ENCODE measurements at places on chromosomes 12 and 14.

DNA sequence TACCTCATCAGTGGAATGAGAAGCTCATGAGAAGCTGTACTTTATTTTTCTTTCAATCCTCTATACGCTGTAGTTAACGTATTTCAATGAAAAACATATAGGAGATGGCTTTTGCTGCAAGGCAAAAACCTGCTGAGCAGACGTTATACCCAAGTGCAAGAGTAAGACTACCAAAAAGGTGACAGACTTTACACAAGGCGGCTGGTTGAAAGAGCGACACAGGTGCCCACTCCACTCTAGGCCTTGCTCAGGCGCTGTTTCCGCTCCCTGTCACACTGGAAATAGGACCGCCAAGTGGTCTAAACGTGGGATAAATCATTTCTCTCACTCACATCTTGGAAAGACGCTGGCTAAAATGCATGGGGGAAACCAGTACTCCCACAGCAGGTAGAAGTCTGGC lies 54.5 kb downstream of the PPP2R5C start:
- no peak for DNase-seq

- no peak for DNase-seq
These were observed 2.7 kb downstream of the CGRRF1 start for GRCh38 chr14:54512393-54512792.

DNA sequence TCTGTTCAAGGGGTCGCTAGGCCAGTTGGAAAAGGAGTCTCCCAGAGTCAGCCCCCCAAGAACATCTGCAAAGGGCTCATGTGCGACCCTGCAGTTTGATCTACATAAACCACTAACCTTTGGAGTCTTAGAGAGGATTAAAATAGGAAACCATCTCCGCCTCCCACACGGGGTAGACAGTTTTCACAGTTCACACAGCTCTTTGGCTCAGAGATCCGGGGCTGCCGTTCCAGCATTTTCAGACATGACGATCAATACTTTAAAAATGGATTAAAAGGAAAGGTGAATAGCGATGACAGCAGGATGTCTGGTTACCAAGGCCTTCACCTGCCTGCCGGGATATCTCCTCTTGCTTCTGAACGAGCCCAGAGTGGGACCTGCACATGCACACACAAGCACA lies 59.8 kb upstream of the BCL11B start:
- no peak for DNase-seq

DNA sequence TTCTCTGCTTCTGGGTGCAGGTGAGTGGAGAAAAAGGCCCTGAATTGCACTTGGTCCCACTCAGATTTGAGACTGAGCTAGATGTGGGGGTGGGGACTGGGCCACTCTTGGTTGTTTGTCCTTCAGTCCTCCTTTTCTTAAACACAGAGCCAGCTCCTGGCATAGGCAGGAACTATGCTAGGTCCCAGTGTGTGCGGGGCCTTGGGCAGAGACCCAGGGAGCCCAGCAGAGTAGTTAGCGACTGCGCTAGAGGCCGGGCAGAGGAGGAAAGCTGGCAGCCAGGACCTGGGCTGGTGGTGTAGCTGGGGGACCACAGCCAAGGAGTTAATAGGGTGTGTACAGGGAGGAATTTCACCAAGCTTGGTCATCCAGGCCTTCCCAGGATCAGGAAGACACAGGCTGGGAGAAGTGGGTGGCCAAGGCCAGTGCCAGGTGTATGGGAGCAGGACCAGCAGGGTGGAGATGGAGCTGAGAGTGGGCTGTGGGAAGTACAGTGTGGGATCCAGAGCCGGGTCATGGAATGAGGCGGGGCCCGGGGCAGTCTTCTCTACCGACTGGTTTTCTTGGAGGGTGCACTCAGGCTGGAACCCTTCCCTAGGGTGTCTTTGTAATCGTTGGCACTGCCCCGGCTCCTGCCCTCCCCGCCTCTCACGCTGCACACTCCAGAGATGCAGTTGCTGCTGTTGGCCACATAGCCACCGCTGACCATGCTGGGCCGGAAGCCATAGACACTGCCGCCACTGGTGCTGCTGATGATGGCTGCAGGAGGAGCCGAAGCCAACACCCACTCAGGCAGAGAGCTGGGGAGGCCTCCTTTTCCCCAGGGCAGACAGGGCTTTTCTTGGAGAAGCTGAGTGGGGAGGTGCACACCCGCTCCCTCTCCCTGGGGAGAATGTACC lies 8.7 kb downstream of the KRT71 start:
- no peak for DNase-seq

GRCh38 chr12:89173096-89173495 lies 179.2 kb downstream of the DUSP6 start:
- no peak for DNase-seq

- no peak for DNase-seq
These were observed 77.7 kb upstream of the C14orf132 start for GRCh38 chr14:95961481-95961880.

GRCh38 chr14:24147761-24148428 lies 597 bp downstream of the RNF31 start:
- no peak for DNase-seq

DNA sequence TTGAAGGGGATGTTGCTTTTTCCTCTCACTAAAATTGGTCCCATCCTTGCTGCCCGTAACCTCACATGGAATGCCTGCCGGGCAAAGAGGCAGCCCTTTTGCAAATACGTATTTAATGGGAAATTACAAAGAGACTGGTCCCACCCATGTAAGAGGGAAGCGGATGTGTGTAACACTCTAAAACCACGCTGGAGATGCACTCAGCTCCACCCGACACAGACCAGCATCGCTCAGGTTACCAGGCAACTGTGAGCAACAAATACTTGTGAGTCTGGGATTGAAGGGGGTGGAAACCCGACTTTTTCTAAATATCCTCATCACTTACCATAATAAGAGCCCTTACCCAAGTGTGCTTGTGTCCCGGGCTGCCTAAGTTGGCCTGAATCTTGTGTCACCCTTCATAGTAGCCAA lies 47.7 kb downstream of the ELK3 start:
- peak; percentile 77 for DNase-seq

- DNase-seq: peak; percentile 7
These were observed 317.5 kb upstream of the OR4E1 start for GRCh38 chr14:21991130-21991529.

DNA sequence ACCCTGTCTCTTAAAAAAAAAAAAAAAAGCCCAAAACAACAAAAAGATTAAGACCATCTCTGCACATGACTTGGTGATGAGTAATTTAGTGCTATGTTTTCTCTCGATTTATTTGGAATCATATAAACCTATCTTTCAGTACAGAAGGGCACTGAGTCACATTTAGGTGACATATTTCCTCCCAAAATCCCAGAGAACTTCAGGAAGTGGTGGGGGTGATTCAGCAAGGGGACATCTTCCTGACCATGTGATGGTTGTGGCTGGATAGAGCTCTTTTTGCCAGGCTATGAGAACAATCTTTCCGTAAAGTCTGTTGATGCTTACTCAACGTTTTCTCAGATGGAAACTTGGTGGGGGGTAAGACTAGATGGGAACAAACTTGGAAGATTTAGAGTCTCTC lies 50.0 kb downstream of the PPFIBP1 start:
- no peak for DNase-seq

DNA sequence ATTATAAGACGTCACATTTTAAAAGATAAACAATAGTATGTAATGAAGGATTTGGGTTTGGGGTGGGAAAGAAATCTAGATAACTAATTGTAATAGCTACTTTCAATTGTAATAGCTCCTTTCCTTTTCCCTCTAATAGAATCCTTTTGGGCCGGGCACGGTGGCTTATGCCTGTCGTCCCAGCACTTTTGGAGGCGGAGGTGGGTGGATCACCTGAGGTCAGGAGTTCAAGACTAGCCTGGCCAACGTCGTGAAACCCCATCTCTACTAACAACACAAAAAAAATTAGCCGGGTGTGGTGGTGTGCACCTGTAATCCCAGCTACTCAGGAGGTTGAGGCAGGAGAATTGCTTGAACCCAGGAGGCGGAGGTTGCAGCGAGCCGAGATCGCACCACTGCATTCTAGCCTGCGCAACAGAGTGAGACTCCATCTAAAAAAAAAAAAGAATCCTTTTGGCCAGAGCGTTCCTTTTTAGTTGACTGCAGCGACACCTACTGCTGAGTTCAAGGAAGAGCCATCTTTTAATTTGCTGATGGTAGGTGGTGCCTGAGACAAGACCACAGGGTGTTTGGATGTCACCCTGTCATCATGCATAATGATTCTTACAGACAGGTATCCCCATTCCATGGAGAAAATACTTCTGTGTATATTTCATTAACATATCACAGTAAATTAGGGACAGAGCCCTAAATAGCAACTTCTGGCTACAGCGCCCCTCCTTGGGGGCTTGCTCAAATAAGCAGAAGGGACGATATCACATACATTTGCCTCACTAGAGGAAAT lies 79.5 kb downstream of the ARMH4 start:
- DNase-seq: peak; percentile 14

GRCh38 chr14:30210630-30211029 lies 283.0 kb upstream of the PRKD1 start:
- no peak for DNase-seq

DNA sequence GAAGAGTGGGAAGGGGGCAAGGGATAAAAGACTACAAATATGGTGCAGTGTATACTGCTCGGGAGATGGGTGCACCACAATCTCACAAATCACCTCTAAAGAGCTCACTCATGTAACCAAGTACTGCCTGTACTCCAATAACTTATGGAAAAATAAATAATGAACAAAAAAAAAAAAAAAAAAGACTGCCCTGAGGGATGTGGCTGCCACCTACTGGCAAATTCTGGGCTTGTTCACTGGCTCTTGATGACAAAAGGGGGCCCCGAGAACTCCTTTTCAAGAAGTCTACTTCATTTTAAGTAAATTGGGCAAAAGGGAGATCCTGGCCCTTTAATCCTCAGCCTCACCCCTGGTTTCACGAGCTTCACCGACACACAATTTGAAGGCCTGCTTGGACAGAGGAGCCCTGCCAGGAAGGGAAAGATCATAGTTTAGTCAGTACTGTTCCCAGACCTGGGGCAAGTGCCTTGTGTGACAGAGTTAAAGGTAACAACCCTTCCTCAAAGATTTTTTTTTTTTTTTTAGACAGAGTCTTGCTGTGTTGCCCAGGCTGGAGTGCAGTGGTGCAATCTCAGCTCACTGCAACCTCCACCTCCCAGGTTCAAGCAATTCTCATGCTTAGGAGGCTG lies 26.1 kb upstream of the STAC3 start:
- no peak for DNase-seq

GRCh38 chr12:4943938-4944284 lies 34.2 kb downstream of the KCNA1 start:
- DNase-seq: no peak

DNA sequence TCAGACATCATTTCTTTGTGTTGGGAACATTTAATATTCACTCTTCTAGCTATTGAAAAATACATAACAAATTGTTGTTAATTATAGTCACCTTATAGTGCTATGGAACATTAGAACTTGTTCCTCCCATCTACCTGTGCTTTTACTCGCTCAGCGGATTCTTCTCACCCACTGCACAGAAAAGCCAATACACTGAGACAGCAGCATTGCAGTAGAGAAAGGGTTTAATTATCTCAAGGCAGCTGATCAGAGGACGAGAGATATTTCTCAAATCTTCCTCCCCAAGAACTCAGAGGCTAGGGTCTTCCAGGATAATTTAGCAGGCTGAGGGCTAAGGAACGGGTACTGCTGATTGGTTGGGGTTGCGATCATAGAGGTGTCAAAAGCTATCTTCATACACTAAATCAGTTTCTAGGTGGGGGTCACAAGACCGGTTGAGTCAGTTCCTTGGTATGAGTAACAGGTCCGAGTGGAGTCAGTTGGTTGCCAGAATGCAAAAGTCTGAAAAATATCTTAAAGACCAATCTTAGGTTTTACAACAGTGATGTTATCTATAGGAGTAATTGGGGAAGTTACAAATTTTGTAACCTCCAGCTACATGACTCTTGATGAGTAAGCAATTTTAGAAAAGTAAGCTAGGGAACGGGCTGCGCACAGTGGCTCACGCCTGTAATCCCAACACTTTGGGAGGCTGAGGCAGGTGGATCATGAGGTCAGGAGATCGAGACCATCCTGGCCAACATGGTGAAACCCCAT lies 173.1 kb downstream of the FBXL14 start:
- no peak for DNase-seq

DNA sequence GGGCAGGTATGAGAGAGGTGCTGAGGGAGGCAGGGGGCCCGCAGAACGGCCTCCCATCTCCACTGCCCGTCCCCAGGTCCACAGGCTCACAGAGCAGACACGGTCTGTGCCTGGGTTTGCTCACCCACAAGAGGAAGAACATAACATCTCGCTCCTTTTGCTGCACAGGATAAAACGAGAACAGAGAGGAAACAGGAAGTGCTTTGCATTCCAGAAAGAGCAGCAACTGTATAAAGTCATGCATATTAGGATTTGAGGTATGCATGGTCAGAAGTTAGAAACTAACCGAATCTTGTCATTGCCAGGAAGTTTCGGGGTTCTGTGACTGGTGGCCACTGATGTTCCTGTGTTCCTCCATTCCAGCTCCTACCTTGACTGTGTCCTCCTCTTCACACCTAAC lies 25.0 kb downstream of the NTF3 start:
- no peak for DNase-seq

DNA sequence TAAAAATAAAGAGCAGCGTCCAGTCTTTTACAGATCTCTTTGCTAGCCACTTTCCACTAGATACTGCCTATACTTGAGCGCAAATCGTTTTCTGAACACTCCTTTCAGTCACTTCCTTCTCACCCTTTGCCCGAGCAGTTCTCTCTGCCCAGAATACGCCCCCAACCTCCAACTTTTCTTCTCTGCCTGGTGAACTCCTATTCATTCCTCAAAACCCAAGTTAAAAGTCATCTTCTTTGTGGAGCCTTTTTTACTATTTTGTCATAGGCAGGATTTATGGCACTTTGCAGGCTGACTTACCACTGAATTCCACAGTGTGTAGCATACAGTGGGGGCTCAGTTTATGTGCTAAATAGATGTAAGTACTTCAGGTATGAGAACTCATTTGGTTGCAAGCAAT lies 4.0 kb downstream of the CCDC63 start:
- DNase-seq: no peak

Data from T follicular helper cell (primary cell).